ENCODE measurements at places on chromosomes 2 and 18.

GRCh38 chr18:22683196-22683676, 249.9 kb upstream of the RBBP8 start:
- DNase-seq = no peak

DNA sequence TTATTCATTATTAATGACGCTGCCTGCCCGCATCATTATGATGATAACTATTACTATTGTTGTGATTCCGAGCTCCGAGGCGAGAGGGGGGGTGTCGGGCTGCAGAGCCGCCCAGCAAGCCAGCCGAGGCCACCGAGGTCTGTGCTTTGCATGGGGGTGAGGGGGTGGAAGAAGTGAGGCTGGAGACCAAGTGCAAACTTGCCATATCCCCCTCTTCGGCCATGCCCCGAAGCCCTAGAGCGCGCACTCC, 3.6 kb downstream of the BCL11A start:
- no peak for DNase-seq

GRCh38 chr2:135745545-135745944, 3.9 kb downstream of the UBXN4 start:
- DNase-seq = peak; percentile 66

GRCh38 chr2:23211987-23212583, 172.9 kb upstream of the KLHL29 start:
- no peak for DNase-seq

- no peak for DNase-seq
Observed at GRCh38 chr2:174634130-174635014, 36.8 kb upstream of the WIPF1 start.

DNA sequence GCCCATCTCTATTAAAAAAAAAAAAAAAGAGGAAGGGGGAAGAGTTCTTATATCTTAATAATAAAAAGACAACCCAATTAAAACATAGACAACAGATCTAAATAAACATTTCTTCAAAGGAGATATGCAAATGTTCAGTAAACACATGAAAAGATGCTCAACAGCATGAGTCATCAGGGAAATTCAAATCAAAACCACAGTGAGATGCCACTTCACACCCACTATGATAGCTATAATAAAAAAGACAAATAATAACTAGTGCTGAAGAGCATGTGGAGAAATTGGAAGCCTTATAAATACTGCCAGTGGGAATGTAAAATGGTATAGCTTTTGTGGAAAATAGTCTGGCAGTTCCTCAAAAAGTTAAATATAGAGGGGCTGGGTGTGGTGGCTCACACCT, 61.5 kb upstream of the CYP20A1 start:
- no peak for DNase-seq

GRCh38 chr2:158153270-158154015, 51.8 kb downstream of the UPP2 start:
- no peak for DNase-seq

DNA sequence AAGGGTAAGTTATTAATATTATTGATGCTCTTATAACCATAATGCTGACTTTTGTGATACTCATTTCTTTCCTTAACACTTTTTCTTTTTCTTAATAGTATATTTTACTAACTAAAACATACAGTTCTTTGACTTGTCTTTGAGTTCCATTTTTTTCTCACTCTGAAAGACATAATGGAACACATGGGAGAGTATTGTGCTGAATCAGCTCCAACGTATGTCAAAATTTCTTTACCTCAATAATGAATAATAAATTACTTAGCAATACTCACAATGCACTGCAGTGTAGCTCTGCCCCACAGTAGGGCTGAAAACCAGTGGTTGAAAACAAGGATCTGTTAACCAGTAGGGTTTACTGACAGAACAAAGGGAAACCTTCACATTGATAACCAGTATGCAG, 40.7 kb downstream of the ACVR1 start:
- no peak for DNase-seq

DNA sequence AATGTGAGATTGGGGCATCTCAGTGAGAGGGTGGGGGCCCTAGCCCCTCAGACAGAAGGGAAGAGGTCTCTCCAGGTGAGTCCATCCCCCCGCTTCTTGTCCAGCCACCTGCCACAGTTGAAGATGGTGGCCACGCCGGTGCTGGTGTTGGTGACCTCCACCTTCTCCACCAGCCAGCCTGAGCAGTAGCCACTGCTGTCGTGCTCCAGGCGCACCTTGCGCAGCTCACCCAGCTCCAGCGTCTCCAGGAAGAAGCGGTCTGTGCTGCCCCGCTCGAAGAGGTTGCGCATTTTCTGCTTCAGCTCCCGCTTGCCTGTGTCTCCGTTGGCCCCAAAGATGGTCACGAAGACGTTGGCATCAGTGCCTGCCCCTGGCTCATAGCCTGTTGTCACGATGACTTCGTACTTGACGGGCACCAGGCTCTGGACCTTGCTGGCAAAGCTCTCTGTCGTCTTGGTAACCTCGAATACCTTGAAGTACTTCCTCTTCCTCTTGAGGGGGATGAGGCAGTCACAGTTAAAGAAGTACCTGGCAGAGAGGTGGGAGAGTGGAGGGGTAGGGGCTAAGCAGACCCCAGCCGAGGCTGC, 179.5 kb downstream of the LOXHD1 start:
- DNase-seq = no peak

GRCh38 chr18:58721566-58722239, 50.4 kb downstream of the MALT1 start:
- peak; percentile 4 for DNase-seq

DNA sequence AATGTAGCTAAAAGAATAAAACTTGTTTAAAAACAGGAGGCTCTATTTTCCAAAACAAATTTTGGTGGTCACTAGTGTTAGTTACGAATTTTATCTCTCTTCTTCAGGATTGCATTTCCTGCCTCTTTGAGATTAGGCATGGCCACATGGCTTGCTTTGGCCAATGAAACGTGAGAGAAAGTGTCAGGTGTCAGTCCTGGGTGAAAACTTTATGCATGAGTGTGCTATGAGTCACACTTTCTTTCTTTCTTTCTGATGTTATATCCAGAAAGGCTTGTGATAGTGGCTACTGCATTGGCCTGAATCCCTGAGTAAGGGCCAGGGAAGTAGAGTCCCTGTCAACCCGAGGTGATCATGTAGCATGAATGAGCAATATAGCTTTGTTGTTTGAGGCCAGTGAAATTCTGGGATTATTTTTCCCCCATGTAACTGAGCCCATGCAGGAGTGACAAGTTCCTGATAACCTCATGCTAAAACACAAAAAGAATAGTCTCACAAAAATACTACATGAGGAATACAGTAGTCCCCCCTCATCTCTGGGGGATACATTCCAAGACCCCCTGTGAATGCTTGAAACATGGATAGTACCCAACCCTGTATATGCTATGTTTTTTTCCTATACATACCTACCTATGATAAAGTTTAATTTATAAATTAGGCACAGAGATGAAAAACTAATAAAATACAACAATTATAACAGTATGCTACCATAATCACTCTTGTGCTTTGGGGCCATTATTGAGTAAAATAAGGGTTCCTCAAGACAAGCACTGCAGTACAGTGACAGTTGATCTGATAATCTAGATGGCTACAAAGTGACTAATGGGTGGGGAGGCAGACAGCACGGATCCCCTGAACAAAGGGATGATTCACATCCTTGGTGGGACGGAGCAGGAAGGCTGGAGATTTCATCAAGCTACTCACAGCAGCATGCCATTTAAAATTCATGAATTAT, 109.5 kb downstream of the CDC42EP3 start:
- peak; percentile 52 for DNase-seq

DNA sequence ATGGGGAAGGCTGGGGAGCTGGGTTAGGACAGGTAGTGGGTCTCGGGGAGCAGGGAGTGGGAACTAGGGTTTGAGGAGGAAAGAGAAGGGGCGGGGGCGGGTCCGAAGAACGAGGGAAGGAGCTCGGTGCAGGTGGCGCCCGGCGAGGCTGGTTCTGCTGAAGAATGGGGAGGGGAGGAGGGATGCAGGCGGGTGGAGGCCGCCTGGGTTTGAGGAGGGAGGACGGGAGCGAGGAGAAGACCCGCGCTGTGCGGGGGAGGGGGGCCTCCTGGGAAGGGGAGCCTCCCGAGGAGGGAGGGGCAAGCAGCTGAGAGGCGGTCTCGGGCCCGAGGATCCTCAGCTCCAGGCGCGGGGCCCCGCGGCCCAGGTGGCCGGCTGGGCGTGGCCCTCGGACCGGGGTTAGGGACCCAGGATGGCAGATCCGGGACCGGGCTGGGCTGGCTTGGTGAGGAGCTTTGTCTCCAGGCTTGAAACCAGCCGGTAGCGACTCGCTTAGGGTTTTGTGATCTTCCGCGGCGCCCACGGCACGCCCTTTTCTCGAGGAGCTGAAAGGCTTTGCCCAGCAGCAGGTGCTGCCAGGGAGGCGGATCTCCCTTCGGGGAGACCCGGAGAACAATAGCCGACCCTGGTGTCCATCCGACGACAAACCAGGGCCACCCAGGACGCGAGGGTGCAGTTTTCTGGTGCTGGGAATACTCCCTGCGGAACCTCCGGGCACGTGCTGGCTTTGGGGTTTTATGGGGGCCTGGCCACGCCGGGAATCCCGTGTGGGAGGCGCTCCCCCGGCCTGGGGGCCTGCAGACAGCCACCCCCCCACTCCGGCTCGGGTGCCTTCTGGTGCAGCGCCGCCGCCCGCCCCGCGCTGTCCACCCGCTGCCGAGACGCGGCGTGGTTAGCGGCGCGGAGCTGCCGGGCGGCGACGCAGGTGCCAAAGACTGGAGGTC, 1.4 kb downstream of the DPYSL5 start:
- DNase-seq = no peak

- no peak for DNase-seq
Observed at GRCh38 chr2:15979759-15980604, 39.6 kb downstream of the MYCN start.

DNA sequence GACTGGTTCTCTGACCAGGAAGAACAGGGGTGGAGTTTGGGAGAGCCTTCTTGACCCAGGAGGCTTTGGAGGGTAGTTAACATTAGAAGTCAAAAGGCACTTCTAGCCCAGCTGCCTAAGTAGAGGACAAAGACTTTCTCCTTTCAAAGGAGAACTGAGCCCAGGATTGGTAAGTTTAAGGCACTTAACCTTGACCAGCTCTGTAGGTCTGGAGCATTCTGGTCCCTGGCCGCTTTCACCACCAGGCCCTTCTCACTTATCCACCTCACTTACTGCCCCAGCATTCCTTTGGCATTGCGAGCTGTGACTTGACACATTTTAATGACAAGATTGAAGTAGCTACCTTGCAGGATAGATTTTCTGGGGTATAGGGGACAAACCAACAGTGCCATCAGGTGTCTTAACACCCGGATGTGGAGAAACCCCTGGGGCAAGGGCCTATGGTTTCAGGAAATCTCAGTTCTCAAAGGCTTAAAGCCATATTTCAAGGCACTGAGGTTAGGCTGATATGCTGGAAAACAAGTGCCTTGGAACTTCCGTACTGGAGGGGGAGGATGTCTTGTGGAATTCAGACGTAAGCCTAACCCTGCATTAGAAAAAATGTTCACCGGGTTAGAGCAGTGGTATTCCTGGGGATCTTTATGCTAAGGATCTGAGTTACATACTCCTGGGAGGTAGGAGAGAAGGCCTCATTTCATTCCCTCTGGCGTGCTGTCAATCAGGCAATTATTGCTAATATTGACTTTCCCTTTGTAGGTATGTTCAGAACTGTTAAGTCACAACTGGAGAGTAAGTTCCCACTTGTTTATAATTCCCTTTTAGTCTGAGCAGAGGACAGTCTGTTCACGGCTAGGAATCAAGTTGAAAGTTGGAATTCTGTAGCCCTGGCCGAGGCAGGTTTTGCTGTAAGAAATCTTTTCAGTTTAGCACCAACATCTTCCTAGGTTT, 4.3 kb downstream of the C2orf68 start:
- DNase-seq = no peak

DNA sequence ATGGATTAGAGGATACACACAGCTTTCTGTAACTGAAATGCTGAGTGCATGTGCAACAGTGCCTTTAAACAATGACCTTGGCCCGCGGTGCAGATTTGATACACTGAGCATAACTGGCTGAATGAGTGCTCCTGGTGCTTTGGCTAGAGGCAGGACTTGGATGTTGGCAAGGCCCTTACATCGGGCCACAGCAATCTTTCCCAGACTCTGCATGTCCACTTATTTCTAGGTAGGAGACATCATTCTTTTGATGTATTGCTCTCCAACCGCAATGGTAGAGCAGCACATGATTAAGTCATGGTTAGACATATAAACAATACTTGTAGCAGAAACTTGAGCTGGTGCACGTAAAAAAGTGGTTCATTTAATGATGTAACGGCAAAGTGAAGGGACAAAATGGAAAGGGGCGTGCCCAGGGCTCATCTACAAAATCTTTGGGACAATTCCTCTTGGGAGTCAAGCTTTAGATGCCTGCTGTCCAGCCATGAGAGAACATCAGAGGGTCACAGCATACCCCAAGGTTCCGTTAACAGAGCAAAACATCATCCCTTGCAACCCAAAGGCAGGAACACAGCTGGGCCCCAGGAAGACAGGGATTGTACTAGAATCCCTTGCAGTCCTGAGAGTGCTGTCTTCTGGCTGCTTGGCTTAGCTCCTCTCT, 43.4 kb downstream of the RAB31 start:
- no peak for DNase-seq

- no peak for DNase-seq
Observed at GRCh38 chr2:222861411-222862105, 722 bp downstream of the ACSL3 start.

DNA sequence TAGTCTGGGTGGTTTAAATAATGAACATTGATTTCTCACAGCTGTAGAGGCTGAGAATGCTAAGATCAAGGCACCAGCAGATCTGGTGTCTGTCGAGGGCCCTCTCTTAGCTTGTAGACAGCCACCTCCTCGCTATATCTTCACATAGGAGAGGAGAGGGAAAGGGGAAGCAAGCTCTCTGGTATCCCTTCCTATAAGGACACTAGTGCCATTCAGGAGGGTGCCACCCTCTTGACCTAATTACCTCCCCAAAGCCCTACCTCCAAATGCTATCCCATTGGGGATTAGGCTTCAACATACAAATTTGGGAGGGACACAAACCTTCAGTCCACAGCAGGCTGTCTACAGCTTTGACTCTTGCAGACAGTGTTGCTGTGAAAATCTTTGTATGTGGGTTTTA, 76.7 kb downstream of the BOLA3 start:
- no peak for DNase-seq

GRCh38 chr2:236177967-236178889, 10.0 kb upstream of the GBX2 start:
- peak; percentile 88 for DNase-seq

- no peak for DNase-seq
Observed at GRCh38 chr18:25817546-25818237, 272.7 kb downstream of the SS18 start.

DNA sequence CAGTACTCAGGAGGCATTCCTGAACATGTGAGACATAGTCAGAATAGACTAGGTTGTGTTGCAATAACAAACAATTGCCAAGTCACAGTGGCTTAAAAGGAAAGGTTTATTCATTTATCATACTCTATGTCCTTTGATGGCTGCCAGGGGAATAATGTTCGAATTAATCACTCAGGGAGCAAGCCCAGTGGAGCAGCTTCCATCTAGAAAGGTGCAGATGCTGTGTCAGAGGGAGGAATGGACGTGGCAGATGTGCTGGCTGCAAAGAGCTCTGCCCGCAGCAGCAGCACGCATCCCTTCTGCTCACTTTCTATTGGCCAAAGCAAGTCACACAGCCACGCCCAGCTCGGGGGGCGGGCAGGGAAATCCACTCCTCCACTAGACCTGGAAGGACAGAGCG, 105.9 kb upstream of the AQP4 start:
- no peak for DNase-seq

All from AG08396 (cell line).